ENCODE measurements at places on chromosomes 12 and 14.

- DNase-seq: no peak
Measured at GRCh38 chr14:58780185-58780584, 142.4 kb downstream of the DACT1 start.

GRCh38 chr12:69913526-69913925 lies 88.5 kb downstream of the MYRFL start:
- DNase-seq: no peak

DNA sequence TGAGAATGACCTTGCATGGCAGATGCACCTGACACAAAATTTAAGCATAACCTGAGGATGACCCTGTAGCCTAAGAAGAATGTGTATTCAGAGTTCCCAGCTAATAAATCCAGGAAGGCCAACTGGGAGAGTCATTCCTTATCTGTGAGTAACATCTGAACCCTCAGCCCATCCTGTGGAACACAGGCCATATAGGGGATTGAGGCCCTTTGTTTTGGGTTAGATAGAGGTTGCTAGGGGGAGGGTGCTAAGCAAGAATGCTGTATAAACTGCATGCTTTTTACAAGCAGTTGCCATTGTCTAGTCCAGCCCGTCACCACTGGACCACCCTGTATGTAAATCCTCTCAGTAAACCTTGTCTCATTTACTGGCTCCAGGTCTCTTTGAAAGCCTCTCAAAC lies 77.0 kb downstream of the BICD1 start:
- DNase-seq: no peak

GRCh38 chr14:35786856-35787255 lies 22.2 kb downstream of the RALGAPA1 start:
- no peak for DNase-seq

DNA sequence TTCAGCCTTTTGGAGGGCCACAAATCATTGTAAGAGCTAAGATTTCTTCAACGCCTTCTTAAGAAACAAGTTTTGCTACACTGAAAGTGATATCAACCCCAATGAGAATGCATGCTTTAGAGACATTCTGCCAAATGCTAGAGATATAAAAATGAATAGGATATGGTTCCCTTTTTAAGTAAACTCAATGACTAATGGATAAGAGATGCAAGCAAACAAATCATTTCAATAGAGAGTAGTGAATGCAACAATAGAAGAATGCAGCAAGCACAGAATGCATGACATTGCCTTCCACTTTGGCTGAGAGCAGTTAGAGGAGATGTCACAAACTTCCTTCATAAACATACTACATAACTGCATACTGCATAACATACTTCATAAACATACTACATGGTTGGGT lies 116.4 kb downstream of the PDZRN4 start:
- no peak for DNase-seq

DNA sequence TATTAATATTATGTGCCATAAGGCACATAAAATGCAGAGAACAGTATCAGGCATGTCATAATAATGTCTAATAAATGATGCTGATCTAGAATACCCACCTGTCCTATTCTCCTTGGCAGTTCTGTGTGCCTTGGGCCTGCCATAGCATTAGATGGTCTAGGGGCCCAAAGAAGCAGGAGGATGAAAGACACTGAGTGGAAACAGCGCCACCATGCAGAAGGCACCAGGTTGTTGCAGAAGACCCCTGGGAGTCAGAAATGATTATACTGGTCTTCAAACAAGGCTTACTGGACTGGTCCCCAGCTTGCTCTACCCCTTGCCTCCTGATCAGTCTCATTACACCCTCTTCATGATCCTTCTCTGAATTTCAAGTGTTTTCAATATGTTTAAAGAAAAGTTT lies 353.3 kb downstream of the GRIN2B start:
- DNase-seq: no peak

- no peak for DNase-seq
Measured at GRCh38 chr12:2902272-2902880, 11.7 kb downstream of the TULP3 start.

DNA sequence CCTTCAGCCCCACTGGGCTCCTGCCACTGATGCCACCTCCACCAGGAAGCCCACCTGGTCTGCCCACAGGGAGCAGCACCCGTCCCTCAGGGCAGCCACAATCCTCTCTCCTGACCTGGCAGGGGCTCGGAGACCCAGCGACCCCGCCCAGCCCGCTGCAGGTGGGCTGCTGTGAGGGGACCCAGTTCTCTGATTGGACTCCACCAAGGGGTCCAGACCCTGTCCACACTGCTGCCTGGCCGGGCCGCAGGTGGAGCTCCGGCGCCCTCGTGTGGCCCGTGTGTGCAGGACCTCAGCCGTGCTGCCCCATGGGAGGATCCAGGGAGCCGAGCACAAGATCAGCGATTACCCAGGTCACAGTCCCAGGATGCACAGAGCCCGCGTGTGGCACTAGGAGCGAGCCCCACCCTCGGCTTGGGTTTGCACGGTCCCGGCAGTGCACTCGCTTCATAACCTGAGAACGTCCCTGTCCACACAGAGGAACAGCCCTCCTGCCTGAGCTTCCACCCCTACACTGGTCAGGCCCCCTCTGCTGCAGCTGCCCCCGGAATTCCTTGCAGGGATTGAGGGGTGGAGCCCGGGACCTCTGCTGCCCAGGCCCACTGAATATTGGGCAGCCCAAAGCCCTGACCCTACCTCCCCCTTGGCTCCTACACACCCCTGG lies 35.4 kb upstream of the TMEM179 start:
- DNase-seq: peak; percentile 11

DNA sequence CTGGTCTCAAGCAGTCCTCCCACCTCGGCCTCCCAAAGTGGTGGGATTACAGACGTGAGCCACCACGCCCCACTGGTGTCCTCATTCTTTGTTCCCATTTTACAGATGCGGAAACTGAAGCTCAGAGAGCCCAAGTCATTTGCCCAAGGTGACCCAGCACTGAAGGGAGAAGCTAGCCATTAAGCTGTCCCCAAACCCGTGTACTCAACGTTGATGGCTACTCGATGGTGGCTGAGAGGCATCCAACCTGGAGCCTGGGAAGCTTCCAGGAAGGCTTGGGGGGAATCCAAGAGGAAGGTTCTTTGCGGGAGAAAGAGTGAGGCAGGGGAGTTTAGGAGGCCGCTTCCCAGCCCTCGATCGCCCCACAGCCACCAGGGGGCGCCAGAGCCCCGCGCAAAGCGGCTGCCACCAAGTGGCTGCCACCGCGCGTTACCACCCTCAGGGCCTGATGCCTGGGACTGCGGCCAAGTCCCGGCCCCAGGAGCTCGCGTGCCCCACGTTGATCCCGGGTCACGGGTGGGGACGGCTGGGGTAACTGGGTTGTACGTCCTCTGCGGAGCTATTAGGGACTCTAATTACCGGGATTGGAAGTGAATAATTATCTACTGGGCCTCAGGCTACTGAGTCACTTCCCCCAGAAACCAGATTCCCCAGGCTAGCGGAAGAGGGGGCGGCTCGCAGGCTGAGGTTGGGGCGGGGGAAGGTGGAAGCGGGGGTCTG lies 8.8 kb upstream of the SH2B3 start:
- DNase-seq: peak; percentile 61

GRCh38 chr12:87441511-87441910 lies 587.7 kb downstream of the C12orf50 start:
- no peak for DNase-seq

GRCh38 chr14:50410071-50410470 lies 13.4 kb upstream of the CDKL1 start:
- DNase-seq: no peak

DNA sequence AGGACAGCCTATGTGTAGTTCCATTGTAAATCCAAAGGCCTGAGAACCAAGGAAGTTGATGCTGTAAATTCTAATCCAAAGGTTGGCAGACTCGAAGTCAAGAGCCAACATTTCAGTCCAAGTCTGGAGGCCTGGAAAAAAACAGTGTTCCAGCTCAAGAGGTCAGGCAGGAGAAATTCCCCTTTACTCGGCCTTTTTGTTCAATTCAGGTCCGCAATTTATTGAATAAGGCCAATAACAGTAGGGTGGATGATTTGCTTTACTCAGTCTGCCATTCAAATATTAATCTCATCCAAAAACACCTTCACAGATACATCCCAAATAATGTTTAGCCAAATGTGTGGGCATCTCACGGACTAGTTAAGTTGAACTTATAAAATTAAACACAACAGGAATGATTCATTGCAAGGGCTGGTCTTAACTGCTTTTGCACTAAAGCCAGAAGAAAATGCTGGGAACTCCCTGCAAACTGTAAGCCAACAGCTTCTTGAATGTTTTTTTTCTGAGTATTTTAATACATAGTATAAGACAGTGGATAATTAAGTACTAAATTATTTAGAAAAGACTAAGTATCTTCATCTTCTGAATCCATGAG lies 197.4 kb upstream of the GARIN6 start:
- no peak for DNase-seq

DNA sequence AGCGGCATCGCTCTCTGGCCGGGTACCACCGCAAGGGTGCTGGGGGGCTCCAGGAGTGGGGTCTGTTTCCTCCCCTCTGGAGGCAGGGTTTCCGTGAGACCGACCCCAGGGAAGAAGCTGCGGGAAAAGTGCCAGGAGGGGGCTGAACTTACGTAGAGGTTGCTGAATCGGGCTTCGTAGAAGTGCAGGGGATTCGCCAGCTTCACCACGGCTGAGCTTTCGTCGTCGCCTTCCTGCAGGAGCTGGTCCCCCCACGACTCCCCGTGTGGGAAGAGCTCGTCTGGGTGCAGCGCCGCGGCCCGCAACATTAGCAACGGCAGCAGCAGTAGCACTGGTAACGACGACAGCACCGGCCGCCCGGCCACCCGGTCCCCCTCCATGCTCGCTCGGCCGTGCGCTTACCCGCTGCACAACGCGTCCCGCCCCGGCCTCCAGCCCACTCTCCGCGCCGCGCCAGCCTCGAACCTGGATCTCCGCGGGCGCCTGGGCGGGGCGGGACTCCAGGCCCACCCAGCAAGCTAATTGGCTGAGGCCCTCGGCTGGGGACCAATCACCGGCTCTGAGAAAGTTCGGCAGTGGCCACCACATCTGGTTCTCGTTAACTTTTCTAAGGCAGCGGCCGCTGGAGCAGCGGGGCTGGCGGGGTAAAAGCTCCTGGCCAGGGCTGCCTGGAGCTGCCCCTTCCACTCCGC lies at the start of gene NID2:
Gene NID2 (minus strand): TSS at position 445 of the 692 bp plus-strand sequence. CDS start 65 bp downstream, at position 380.
- peak; percentile 92 for DNase-seq

DNA sequence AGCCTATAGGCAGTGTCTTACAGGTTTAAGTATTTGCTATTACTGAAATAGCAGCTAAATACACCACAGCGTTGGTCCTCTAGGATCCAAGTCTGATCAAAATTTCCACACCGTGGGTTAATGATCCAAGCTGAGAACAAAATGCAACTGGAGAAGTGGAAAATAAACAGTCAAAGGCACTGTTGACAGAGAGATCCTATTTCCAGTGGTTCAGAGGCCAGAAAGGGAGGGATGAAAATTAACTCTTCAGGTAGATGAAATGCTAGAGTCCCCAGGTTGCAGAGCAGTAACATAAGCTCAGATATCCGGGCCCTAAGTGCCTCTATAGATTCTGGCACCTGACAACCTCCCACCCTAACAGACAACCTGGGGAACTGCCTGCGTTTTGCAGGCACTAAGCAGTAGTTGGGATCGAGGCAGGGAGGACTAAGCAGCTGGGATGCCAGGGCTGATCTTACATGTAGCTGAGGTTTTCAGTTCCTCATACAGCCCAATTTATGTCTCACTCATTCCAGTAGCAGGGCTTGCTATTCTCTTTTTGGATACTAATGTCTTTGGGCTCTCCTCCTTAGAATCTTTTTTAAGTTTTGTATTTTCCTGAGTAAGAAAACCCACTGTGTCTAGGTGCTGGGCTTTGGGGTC lies 42.7 kb upstream of the CRACR2A start:
- DNase-seq: no peak

DNA sequence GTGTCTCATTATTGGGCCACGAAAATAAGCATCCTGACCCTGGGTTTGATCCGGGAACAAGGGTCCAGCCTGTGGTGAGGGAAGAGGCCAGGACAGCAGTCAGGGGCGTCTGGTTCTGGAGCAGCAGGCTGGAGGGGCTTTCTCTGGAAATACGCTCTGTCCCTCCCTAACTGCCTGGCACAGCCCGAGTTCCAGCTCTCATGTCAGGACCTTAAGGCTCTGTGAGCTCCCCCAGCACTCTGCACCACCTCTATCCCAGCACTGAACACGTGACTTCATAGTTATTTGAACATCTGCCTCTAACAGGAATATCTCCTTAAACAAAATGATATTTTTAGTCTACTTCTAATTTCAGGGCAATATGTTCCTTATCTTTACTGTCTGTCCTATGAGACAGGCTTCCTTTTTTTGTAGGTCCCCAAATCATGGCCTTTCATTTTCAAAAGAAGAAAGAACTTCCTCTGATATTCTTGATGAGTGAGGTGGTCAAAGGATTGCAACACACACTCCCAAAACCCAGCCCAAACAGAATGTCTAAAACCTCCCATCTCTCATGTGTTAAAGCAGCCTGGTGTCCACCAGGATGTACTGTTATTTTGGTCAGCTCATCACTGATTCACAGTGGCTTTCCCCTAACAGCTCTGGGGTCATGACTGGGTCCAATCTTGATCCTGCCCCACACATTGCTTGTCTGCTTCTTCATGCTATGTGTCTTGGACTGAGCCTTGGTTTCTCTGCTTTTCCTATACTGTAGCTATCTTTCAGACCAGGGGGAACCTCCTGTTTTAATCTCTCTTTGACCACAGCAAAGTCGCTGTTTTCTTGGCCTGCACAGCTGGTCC lies 9.7 kb downstream of the AQP6 start:
- no peak for DNase-seq

- no peak for DNase-seq
Measured at GRCh38 chr14:33794791-33795305, 156.0 kb downstream of the EGLN3 start.

GRCh38 chr12:110561471-110562201 lies 21.5 kb downstream of the PPTC7 start:
- peak; percentile 25 for DNase-seq

GRCh38 chr14:103386713-103387329 lies 1.6 kb downstream of the MARK3 start:
- DNase-seq: no peak

DNA sequence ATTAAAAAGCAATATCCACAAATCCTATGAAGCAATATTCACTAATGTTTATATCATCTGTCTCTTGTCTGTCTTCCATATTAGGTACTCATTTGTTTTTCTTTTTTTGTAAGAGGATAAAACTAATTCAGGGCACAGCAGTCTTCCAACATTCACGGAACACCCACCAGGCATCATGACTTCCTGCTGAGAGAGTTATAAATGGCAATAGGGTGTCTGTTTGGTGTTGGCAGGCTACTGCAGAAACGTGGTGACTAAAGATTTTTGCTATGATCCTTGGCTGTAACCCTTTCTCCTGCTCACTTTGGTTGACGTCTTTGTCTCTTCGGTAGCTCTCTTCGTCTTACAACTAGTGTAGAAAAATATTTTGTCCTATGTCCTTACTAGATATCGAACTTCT lies 860.6 kb upstream of the MGAT4C start:
- DNase-seq: no peak
